Uterus (tissue), 4 donors: ENCODE measurements at places on chromosomes 2 and 18. TPM values are rescaled to one million over a fixed set of nuclear protein-coding genes. Genes with fewer than 3 reads are reported as not detected.

Gene ALMS1
- 21.5 TPM for total RNA-seq

Gene TMEM178A
- total RNA-seq, result 3.9 TPM

Gene ONECUT2
- not detected for total RNA-seq

Gene KCNK3
- 7.8 TPM for total RNA-seq

Gene PLEK
- 1.8 TPM for total RNA-seq

Gene POTEE
- not detected for total RNA-seq

Gene MTCL1
- total RNA-seq, result not detected

Gene NT5C1B
- not detected for total RNA-seq

- H3K4me1 ChIP-seq, result no peaks in the 10 kb centered on the region
- no peaks in the 10 kb centered on the region for H3K27me3 ChIP-seq
- H3K36me3 ChIP-seq, result no peaks in the 10 kb centered on the region
- DNase-seq, result no peak
Observed at GRCh38 chr2:95268211-95269035, 5.8 kb upstream of the PROM2 start.

DNA sequence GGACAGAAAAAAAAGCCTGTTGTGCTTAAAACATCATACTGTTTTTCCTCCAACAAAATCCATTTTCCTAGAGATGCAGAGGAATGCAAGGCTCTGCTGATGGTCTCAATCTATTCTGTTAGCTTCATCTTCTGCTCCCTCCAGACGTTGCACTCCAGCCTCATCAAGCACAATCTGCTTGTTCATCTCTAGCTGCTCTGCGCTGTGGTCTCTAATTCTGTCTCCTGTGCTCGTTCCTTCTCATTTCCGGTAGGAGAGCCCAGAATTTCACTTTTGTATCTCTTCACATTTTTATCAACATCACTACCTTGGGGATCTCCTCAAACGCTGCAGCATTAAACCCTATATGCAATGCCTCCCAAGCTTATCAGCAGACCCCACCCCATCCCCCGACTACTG is 708.9 kb downstream of the RNF144A start:
- no peak overlapping the region for H3K27ac ChIP-seq
- no peaks in the 10 kb centered on the region for H3K36me3 ChIP-seq
- no peak for DNase-seq
- no peak overlapping the region for H3K4me3 ChIP-seq
- no peaks in the 10 kb centered on the region for H3K27me3 ChIP-seq

- no peak for DNase-seq
- no peak overlapping the region for H3K4me3 ChIP-seq
- H3K36me3 ChIP-seq, result no peaks in the 10 kb centered on the region
- no peaks in the 10 kb centered on the region for H3K4me1 ChIP-seq
Observed at GRCh38 chr2:134892282-134893035, 26.2 kb upstream of the CCNT2 start.

- no peak for DNase-seq
- H3K4me3 ChIP-seq, result no peak overlapping the region
- H3K27me3 ChIP-seq, result no peaks in the 10 kb centered on the region
Observed at GRCh38 chr2:190742431-190742830, 93.5 kb downstream of the NAB1 start.

GRCh38 chr2:215722125-215722524 is 286.3 kb upstream of the FN1 start:
- peak overlapping the region; percentile 65 for H3K27ac ChIP-seq
- H3K4me1 ChIP-seq, result no peaks in the 10 kb centered on the region
- H3K4me3 ChIP-seq, result no peak overlapping the region
- DNase-seq, result peak; percentile 82
- no peaks in the 10 kb centered on the region for H3K36me3 ChIP-seq

- H3K36me3 ChIP-seq, result no peaks in the 10 kb centered on the region
- H3K27me3 ChIP-seq, result no peaks in the 10 kb centered on the region
- DNase-seq, result no peak
Observed at GRCh38 chr2:61042807-61043206, 22.9 kb upstream of the SANBR start.

DNA sequence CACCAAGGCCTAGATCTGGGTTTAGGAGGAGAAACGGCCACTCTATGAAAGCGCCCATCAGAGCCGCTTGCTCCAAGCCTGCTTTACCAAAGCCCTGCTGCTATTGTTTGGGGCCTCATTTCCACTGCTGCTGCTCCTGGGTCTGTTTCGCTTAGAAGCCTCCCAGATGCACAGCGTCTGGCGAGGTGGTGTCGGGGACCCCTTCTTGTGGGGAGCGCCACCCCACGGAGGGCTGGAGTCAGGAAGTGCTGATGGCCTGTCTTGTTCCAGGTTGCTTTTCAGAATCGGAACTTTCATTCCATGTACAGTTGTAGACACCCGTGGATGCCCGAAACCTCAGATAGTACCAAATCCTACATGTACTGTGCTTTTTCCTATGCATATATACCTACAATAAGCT is 204.9 kb upstream of the TWIST2 start:
- DNase-seq, result no peak
- H3K36me3 ChIP-seq, result no peaks in the 10 kb centered on the region
- H3K4me3 ChIP-seq, result no peak overlapping the region
- no peaks in the 10 kb centered on the region for H3K27me3 ChIP-seq
- H3K27ac ChIP-seq, result no peak overlapping the region

GRCh38 chr2:71788601-71789240 is 335.4 kb downstream of the DYSF start:
- no peak for DNase-seq
- H3K4me1 ChIP-seq, result no peaks in the 10 kb centered on the region
- no peaks in the 10 kb centered on the region for H3K36me3 ChIP-seq
- H3K27ac ChIP-seq, result no peak overlapping the region

DNA sequence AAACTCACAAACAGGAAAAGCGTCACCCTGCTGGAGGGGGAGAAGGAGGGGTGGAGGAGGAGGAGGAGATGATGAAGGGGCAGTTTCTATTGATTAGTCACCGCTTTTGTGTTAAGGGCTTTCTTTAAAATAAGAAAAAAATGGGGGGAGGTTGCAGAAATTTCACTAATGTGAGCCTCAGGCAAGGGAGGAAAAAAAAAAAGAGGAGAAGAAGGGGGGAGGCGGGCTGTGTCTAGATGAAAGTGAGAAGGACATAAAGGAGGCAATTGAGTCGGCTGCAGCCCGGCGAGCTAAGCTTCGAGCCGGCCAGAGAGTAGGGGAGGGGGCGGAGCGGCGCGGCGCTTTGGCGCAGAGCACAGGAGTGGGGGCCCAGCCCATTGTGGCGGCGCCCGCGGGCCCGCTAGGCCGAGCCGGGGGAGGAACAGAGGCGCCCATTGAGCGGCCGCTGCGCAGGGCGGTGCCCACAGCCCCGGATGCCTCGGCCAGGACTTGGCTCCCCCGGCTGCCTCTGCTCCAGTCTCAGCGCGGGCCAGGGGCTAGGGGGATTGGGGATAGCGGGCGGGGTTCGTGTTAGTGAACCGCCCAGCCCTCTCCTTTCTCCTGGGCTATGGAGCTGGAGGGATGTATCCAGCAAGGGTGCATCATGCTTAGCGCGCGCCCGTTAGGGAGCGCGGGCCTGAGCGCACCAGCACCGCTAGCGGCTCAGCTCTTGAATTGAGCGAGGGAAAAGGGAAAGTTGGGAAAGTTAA is 7.9 kb downstream of the PAX3 start:
- no peaks in the 10 kb centered on the region for H3K4me1 ChIP-seq
- H3K36me3 ChIP-seq, result no peaks in the 10 kb centered on the region
- no peak for DNase-seq
- H3K4me3 ChIP-seq, result no peak overlapping the region
- H3K27ac ChIP-seq, result no peak overlapping the region
- peaks cover 85% of the 10 kb centered on the region for H3K27me3 ChIP-seq

DNA sequence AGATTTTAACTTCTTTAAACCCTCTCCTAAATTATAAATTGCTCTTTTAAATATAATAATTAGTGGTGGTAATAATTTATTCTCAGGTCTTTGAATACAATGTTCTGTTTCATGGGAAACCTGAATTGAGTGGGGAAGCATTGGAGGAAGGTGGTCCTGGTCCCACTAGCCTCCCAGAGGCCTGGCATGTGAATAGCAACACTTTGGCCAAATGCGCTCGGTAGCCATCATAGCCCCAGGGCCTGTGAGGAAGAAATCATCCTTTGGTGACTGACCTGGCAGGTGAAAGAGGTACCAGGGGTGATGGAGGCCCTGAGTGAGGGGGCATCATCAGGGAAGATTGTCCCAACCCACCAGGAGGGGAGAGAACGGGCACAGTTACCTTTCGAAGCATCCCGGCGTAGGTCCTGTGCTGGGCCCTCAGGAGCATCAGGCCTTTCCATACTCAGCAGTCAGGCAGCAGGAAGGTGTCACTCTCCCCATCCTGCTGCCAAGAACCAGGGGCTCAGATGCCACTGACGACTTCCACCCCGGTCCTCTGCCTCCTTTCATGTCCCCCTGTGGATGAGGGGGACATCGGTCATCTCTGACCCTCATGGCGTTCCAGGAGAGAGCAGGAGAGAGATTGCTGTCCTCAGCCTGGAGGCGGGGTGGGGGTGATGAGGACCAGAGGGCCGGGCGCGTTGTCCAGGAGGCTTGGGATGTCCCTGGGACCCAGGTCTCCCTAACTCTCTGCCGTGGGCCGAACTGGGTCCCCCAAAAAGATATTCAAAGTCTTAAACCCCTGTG is 78.6 kb upstream of the HPCAL1 start:
- H3K4me3 ChIP-seq, result no peak overlapping the region
- H3K4me1 ChIP-seq, result no peaks in the 10 kb centered on the region
- H3K36me3 ChIP-seq, result no peaks in the 10 kb centered on the region
- H3K27ac ChIP-seq, result no peak overlapping the region
- DNase-seq, result no peak

GRCh38 chr2:214185546-214185945 is 225.3 kb upstream of the VWC2L start:
- no peaks in the 10 kb centered on the region for H3K27me3 ChIP-seq
- no peaks in the 10 kb centered on the region for H3K4me1 ChIP-seq
- H3K27ac ChIP-seq, result no peak overlapping the region
- H3K4me3 ChIP-seq, result no peak overlapping the region
- no peaks in the 10 kb centered on the region for H3K36me3 ChIP-seq

GRCh38 chr2:69211048-69211447 is 176.0 kb downstream of the GFPT1 start:
- no peaks in the 10 kb centered on the region for H3K27me3 ChIP-seq
- no peaks in the 10 kb centered on the region for H3K36me3 ChIP-seq
- no peak for DNase-seq
- no peaks in the 10 kb centered on the region for H3K4me1 ChIP-seq
- H3K4me3 ChIP-seq, result no peak overlapping the region

GRCh38 chr2:42967959-42968674 is 175.7 kb upstream of the HAAO start:
- peaks cover 15% of the 10 kb centered on the region for H3K4me1 ChIP-seq
- DNase-seq, result peak; percentile 83
- peak overlapping the region; percentile 39 for H3K27ac ChIP-seq
- H3K36me3 ChIP-seq, result no peaks in the 10 kb centered on the region
